ENCODE measurements at places on chromosomes 12 and 14.

DNA sequence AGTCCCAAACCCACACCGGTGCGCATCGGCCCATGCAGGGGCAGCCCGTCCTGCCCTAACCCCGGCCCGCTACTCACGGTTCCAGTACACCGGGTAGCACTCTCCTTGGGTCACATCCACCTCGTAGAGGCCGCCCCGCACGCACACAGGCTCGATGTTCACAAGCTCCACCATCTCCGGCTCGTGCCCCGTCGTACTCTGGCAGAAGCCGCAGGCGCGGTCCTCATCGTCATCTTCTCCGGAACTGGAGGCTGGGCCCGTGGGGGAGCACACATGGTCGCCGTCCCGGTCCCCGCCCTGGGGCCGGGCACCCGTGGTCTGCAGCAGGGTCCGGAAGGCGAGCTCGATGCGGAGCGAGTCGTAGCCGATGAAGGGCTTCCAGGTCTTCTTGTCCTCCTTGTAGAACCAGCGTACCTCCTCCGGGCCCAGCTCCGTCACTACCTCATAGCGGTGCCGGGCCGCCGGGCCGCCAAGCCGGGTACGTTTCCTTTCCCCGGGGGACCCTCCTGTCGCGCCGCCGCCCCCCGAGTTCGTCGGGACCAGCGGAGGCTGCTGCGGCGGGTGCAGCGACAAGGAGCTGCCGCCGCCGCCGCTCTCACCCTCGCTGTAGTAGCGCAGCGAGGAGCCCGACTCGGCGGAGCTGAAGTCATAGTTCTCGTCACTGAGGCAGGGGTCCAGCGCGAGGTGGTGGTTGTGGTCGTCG, 788 bp downstream of the DDHD1 start:
- DNase-seq, result peak; percentile 44

DNA sequence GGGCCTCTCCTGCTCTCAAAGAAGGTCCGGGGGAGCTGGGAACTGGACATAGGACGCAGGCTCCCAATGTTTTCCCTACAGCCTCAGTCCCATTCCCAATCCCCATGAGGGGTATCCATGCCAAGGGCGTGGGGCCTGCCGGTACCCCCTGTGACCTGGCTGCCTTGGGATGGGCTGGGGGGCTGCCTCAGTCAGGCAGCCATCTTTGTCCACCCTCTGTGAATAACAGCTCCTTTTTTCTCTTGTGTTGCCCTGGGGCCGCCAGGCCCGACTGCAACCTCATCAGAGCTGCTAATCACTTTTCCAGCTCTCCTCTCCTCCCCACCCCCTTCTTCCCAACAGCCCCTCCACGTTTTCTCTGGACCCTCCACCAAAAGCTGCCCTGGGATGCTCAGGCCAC, 11.2 kb downstream of the FIGNL2 start:
- DNase-seq, result no peak

- DNase-seq, result no peak
Observed at GRCh38 chr12:107783406-107784376, 9.2 kb downstream of the ASCL4 start.

- DNase-seq, result no peak
Observed at GRCh38 chr12:92462527-92462926, 240.3 kb upstream of the PLEKHG7 start.

DNA sequence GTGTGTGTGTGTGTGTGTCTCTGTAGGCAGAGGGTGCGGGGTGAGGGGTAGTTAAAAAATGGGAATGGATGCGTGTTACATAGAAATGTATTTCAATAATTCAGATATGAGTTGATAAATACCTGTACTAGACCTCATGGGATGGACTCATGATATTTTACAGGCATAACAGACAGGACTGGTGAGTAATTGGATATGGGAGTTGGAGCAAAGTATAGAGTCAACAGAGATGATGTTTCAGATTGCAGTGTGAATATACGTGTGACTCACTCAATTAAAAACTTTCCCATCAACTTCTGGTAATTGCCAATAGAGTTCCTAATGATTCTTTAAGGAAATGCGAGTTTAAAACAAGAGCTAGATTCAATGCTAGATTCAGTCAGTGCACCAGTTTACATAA, 711.9 kb downstream of the C12orf50 start:
- no peak for DNase-seq
